ENCODE measurements at places on chromosomes 12 and 14.
A peak's percentile ranks its signal among the peaks of the same experiment; 100 is the strongest.

DNA sequence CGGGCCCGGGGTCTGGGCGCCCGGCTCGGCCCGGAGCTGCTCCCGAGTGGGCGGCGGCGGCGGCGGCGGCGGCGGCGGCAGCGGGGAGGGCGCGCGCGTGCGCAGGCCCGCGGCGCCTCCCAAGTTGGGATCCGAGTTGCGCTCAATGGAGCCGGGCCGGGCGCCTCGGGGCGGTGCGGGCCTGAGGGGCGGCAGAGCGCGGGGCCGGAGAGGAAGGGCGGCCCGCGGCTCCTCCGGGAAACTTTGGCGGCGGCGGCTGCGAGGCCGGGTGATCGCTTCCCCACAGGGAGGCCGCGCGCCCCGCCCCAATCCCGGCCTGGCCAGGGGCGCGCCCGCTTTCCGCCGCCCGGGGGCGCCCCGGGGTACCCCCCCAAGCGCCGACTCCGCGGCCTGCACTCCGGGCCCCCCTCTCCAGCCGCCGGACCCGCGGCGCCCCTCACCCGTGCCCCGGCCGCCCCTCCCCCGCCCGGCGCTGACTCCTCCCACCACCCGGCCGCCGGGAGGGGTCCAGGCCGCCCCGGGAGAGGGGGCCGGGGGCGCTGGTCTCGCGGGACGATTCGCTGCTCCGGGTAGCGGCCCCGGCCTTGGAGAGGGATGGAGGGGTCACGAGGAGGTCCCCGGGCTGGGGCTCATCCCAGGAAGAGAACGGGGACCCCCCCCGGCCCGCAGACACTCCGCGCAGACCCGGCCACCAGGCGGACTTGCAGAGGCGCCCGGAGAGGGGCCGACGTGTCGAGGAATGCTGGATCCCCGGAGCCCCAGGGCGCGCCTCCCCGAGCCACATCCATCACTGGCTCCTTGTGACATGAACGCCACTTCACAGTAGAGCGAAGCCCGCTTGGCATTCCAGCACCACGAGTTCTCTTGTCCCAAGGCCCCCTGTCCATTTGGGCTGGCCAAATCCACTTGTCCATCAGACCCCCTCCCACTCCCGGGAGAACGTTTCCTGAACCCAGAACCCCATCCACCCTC lies at the start of gene RILPL1:
Gene RILPL1, minus strand, starts transcription at position 48 of the 972 bp plus-strand sequence. CDS start 237 bp downstream, outside the sequence.
- DNase-seq = peak; percentile 52

- no peak for DNase-seq
Observed at GRCh38 chr14:27686137-27686536, 1080.5 kb upstream of the FOXG1 start.

DNA sequence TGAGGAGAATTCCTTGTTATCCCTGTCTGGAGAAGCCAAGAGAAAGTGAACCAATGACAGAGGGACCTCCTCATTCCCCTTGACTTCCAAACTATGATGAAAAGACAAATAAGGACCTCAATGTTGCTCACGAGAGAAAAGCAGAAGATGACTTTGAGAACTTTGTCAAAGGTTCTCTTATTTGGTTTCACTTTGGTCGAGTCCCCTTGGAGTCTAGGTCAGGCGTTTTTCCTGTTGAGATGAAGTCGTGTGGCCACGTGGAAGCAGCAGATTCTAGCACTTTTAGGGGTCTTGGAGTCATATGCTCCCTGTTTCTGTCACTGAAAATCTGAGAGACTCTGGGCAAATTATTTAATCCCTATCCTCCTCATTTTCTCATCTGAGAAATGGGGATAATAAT lies 33.8 kb upstream of the COL2A1 start:
- DNase-seq = no peak

- peak; percentile 86 for DNase-seq
Observed at GRCh38 chr14:22653012-22653621, 9.0 kb upstream of the OR6J1 start.

GRCh38 chr12:105843986-105844760 lies 294.6 kb downstream of the NUAK1 start:
- no peak for DNase-seq

DNA sequence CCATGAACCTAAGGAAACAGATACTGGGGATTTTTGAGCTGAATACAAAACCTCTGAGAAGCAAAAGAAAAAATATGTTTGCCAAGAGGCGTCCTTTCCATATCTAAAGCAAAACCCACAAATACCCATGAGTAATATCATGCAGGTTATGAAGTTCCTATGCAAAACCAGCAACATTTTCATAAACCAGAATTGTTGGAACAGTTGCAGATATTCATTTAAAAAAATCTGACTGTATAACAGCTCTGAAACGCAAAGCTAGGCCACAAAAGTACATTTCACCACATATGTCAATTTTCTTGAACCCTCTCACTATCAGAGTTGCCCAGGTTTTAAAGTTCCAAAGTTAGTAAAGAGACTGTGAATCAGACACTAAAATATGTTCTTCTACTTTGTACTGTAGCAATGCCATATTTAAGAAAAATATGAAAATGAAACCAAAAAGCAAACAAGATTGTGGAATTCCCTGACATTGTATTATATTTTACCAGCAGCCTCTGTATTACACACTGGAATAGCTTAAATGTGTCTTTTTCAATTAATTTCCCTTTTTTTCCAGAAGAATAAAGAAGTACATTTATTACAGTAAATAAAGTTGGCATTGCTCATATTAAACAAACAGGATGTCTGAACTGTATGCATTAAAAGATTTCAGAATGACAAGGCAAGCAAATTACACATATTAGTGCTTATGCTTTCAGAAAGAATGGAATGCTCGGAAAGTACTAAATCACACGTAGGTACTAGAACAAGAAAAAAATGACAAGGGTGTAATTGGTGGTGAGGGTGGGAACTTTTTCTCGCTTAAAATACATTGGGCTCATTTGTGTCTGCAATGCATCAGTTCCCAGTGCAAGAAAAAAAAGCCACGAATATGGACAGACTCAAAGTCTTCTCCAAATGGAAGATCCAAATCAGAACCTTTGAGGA lies 33.6 kb upstream of the HIF1A start:
- DNase-seq = no peak

- no peak for DNase-seq
Observed at GRCh38 chr14:91689608-91690007, 42.3 kb downstream of the CATSPERB start.

- DNase-seq = peak; percentile 74
Observed at GRCh38 chr12:11805043-11805442, 155.6 kb downstream of the ETV6 start.

GRCh38 chr12:11785712-11786111 lies 136.2 kb downstream of the ETV6 start:
- DNase-seq = no peak

- DNase-seq = no peak
Observed at GRCh38 chr14:51443195-51444018, 203.4 kb downstream of the TMX1 start.

Data from hematopoietic multipotent progenitor cell treated with erythropoietin and hydrocortisone succinate and interleukin-3 and kit ligand, for 6 days (in vitro differentiated cells).